ENCODE measurements at places on chromosomes 11 and 22. TPM values are rescaled to one million over a fixed set of nuclear protein-coding genes. Genes with fewer than 3 reads are reported as not detected.

DNA sequence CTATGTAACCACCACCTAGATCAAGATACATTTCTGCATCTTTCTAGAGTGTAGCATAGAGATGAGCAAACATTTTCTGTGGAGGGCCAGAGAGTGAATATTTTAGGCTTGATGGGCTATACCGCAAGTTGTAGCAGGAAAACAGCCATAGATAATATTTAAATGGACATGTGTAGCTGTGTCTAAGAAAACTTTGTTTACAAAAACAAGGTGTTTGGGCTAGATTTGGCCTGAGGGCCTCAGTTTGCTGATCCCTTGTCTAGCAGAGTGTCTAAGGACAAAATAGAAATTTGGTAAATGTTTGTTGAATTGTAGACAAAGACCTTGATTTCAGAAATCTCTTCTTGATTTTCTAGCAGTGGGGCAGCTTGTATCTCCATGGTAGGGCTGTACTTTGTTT, 36.3 kb downstream of the STIM1 start:
- peaks cover 37% of the 10 kb centered on the region for H3K4me1 ChIP-seq
- no peak overlapping the region for H3K4me3 ChIP-seq
- H3K27ac ChIP-seq, result no peak overlapping the region
- no peak for DNase-seq
- no peaks in the 10 kb centered on the region for H3K27me3 ChIP-seq
- H3K36me3 ChIP-seq, result no peaks in the 10 kb centered on the region

Gene INPP5J
- total RNA-seq, result 0.22 TPM

Gene USP2
- 0.15 TPM for total RNA-seq

DNA sequence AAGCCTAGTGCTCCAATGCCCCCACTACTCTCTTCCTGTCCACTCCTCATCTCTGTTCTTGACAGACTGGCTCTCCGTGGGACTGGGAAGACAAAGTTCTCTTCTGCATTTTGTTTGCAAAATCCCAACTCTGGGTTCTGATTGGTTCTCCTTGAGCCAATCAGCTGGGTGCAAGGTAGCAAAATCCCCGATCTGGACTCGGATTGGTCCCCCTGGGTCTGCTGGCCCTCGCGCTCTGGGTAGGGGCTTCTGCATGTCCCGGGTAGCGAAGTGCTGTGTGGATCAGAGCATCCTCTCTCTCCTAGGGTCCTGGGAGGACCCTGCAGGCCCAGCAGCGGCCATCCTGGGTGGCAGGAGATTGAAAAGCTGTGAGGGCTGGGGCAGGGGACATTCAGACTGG, 22.3 kb upstream of the A4GALT start:
- no peak for DNase-seq
- no peaks in the 10 kb centered on the region for H3K4me1 ChIP-seq
- no peaks in the 10 kb centered on the region for H3K36me3 ChIP-seq
- no peaks in the 10 kb centered on the region for H3K27me3 ChIP-seq
- no peak overlapping the region for H3K4me3 ChIP-seq

Gene BATF2
- total RNA-seq, result not detected

Gene CYTH4
- total RNA-seq, result 23.1 TPM

GRCh38 chr11:113245216-113245615, 69.2 kb upstream of the TTC12 start:
- H3K27ac ChIP-seq, result no peak overlapping the region
- DNase-seq, result no peak
- H3K4me3 ChIP-seq, result no peak overlapping the region
- peaks cover 9% of the 10 kb centered on the region for H3K27me3 ChIP-seq

- no peak overlapping the region for H3K27ac ChIP-seq
- peak; percentile 63 for DNase-seq
- no peaks in the 10 kb centered on the region for H3K27me3 ChIP-seq
- peaks cover 25% of the 10 kb centered on the region for H3K36me3 ChIP-seq
Measured at GRCh38 chr11:102360681-102361080, 13.7 kb downstream of the BIRC2 start.

GRCh38 chr22:37147186-37147990, 2.3 kb downstream of the IL2RB start:
- peaks cover 77% of the 10 kb centered on the region for H3K4me1 ChIP-seq
- DNase-seq, result no peak
- peak overlapping the region; percentile 86 for H3K4me3 ChIP-seq
- peaks cover 28% of the 10 kb centered on the region for H3K36me3 ChIP-seq
- peak overlapping the region; percentile 88 for H3K27ac ChIP-seq
- no peaks in the 10 kb centered on the region for H3K27me3 ChIP-seq

Gene PRAME
- not detected for total RNA-seq

- no peaks in the 10 kb centered on the region for H3K27me3 ChIP-seq
- peaks cover 24% of the 10 kb centered on the region for H3K4me1 ChIP-seq
- H3K27ac ChIP-seq, result no peak overlapping the region
- H3K36me3 ChIP-seq, result no peaks in the 10 kb centered on the region
- H3K4me3 ChIP-seq, result no peak overlapping the region
Measured at GRCh38 chr22:26610072-26610958, 7.5 kb downstream of the CRYBB1 start.

Data from CD8-positive, alpha-beta memory T cell (primary cell).